ENCODE measurements at places on chromosomes 3 and 15.

GRCh38 chr3:24487325-24488262 is 7.1 kb downstream of the THRB start:
- no peak for DNase-seq

GRCh38 chr3:59782664-59783063 is 732.8 kb upstream of the CFAP20DC start:
- DNase-seq: no peak

DNA sequence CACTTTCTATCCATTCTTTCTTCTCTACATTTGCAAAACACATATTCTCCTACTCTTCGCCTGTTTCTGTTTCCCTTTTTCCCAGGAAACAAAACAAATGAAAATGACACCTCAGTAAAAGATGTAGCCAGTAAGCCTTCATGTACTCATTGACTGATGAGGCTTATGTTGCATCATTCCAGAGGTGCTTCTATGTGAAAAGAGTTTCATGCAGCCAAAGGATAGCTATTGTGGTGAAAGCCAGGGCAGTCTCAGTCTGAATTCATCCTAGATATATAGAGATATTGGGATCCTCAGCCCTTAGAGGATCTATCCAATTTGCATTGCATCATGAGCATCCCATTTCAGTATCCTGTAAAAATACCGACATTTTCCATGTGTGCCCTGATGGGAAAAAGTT is 267.3 kb downstream of the GAP43 start:
- no peak for DNase-seq

GRCh38 chr15:84827246-84827645 is 10.1 kb downstream of the ALPK3 start:
- DNase-seq: no peak

- DNase-seq: no peak
These were observed 21.8 kb downstream of the MRPS11 start for GRCh38 chr15:88489321-88489720.

GRCh38 chr15:81863162-81863561 is 182.7 kb downstream of the MEX3B start:
- no peak for DNase-seq

- DNase-seq: no peak
These were observed 293.4 kb upstream of the TBC1D5 start for GRCh38 chr3:18035641-18036449.

DNA sequence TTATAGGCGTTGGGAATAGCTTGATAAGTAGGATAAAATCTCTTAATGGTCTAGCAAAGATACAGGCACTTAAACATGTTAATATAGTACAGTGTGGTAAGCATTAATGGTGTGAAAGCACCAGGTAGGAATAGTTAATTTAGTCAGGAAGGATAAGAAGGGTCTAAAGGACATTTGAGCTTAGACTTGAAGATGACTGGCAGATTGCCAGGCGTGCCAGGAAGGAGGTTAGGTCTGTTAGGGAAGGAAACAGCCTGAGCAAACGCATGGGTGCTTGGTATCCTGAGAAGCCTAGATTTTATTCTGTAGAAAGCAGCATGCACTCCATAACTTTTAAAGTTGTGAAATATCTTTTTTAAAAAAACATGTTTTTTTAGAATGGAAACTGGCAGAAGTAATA is 17.7 kb downstream of the SEC62 start:
- DNase-seq: no peak

- DNase-seq: no peak
These were observed 839.5 kb downstream of the EPHA3 start for GRCh38 chr3:89946884-89947283.

- DNase-seq: no peak
These were observed 87.7 kb upstream of the RASGRP1 start for GRCh38 chr15:38652183-38652794.

DNA sequence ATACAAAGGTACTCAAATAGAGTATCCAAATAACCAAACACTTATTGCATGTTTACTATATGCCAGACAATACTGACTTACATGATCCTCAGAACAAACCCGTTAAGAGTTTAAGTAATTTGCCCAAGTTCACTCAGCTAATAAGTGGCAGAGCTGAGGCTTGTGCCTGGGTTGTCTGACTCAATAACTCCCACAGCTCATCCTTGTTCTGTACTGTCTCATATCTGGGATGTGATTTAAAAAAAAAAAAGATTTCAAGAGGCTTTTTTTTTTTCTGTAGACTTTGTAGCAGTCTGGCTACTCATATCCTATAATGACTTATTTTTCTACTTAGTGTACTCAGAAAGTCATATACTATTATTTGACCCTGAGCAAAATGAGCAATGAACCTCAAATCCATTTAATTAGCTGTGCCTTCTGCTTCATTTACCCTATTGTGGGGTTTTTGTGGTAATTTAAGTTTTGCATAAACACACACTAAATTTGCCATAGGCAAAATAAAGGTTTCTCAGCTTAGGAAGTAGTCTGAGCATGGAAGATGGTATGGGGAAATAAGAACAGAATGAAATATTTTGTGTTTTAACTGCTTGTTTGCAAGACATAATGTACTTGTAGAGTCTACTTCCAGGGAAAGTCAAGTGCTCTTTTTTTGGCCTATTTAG is 3.1 kb downstream of the NSUN3 start:
- no peak for DNase-seq

DNA sequence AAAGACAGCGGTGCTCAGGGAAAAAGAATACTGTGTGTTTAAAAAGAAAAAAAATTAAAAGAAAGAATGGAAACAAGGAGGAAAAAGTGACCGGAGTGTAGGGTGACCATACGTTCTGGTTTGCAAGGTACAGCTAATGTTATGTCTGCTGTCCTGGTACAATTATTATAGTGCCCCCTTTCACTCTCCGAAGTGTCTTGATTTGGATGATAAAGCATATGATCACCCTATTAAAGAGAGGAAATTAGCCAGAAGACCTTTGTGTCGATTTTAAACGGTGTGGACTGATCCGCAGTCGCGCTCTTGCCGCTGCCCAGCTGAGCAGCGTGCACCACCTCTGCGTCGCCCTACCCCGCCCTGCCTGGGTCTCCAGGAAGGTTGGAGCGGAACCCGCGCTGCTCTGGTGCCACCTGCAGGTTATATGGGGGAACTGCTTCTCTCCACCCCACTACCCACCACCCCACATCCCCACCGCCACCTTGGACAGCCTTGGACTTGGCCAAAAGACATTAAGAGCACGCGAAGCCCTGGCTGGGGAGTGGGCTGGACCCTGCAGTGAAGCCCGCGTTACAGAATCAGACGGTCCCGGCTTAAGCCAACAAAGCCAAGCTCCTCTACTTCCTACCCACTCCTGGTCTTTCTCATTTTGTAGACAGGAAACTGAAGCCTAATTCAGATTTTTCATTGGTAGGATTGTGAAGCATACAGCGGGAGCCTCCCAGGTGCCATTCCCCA is 41.2 kb upstream of the UBE2Q2 start:
- DNase-seq: no peak

DNA sequence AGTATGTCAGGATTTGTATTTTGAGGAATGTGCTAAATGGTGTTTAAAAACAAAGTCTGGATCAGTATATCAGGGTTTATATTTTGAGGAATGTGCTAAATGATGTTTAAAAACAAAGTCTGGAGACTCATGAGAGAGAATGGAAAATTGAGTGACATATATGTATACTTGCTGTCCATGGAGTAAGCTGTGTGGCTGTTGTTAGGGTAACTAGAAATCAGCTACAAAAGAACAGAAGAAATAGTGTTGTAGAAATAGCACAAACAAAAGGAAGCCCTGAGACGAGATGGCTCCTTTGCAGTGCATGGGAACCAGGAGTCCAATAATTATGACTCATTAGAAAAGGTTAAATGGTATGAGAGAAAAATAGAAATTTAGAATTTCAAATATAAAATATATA is 282.7 kb upstream of the MANF start:
- DNase-seq: no peak

DNA sequence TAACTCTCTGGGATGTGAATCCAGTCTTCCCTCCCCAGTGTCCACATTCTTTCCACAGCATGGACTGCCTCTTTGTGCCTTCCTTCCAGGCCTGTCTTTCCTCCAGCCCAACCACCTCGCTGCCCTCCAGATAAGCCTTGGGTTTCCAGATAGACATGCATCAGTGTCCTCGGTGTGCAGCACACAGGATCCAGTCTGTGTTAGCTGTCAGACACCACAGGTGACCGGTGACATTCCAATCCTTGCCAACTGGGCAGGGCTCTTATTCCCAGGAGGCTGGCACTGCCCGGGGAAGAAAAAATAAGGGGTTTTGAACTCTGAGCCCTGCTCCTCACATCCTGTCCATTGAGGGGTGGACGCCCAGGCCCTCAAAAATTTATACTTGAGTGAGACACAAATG is 6.0 kb upstream of the SLC6A1 start:
- no peak for DNase-seq

GRCh38 chr3:42045708-42046243 is 45.4 kb upstream of the TRAK1 start:
- no peak for DNase-seq

DNA sequence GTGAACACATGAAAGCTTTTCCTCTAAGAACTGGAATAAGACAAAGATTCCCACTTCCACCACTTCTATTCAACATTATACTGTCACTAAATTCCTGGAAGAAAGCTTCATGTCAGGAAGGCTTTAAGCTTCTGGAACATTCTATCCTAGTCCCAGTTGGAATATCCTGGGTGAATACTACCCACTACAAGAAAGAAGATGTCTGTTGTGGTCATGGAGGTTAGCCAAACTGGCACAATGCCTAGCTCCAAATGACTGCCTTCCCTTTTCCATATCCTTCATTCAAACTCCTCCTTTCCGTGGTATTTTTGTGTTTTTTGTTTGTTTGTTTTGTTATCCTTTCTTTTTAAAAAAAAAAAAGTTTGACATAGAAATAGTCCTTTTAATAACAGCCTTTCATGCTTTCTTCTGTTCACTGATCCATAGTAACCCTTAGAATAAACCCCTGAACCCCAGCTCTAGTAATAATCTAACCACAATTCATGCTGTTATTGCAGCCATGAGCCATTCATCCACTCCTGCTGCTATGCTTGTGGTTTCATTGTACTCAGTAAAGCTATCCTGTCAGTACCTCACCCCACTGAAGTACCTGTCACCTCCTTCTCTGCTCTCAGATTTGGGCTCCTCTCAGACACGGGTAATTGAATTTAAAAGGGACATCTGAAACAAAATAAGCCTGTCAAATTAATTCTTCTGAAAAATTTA is 447.5 kb downstream of the IGSF11 start:
- DNase-seq: no peak

- no peak for DNase-seq
These were observed 463.9 kb downstream of the MFSD1 start for GRCh38 chr3:159265705-159266104.

DNA sequence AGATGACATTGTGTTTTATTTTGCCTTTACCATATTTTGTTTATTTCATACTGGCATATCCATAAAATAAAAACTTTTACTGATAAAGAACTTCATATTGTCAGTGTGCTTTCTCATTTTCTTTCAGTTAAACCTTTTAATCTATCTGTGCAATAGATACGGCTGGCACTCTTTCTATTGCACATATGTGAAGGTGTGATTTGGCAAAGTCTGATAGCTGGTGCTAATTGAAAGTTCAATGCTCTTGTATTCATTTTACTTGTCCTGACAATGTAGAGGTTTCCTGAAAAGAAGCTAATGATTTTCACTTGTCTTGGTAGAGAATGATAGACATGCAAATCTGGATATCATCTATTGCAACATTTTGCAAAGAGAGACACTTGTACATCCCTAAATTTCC is 467.0 kb downstream of the NSUN3 start:
- DNase-seq: no peak

GRCh38 chr15:68186671-68187397 is 18.3 kb downstream of the CALML4 start:
- no peak for DNase-seq

DNA sequence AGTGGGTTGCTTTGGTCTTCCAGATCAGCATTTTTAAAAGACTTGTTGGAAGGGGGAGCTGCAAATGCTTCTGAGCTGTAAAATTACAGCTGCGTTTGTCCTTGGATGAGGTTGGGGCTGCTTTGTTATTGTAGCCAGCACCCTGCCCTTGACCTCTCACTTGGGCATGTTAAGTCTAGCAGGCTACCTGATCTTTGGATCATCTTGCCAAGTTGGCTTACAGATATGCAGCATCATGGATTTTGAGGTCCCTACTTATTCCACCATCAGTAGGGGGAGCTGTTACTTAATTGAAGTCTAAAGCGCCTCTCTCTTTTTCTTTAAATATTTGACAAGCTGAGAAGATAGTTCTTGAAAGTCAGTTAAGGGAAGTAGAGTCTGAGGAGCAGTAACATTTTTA is 793.0 kb downstream of the MCTP2 start:
- no peak for DNase-seq

- DNase-seq: no peak
These were observed 72.5 kb downstream of the OPA1 start for GRCh38 chr3:193665370-193665989.

GRCh38 chr3:138289701-138290100 is 40.0 kb downstream of the NME9 start:
- DNase-seq: no peak

DNA sequence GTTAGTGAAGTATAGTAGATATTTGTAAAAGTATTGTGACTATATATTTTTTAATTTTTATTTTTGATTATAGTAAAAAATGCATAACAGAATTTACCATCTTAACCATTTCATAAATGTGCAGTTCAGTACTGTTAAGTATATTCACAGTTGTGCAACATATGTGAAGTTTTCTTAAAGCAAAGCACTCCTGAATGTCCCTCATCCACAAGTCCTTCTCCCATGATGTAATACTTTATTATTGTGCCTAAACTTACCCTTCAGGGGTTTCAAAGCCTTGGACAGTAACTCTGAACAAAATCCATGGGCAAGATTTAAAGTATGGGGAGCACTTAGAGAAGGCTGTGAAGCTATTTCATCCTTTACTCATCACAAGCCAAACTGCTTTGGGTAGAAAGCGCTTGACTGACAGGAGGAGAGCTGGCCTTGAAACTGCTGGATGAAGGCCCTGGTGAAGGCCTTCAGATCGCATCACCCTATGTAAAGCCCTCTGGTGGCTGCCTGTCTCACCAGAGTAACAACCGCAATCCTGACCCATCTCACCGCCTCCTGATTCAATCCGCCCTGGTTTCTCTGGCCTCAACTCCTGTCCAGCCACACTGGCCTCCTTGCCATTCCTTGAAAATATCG is 28.0 kb downstream of the LSM3 start:
- no peak for DNase-seq

- DNase-seq: no peak
These were observed 44.7 kb downstream of the SGO1 start for GRCh38 chr3:20141316-20141715.

GRCh38 chr15:88624156-88624970 is 3.2 kb downstream of the AEN start:
- no peak for DNase-seq

GRCh38 chr15:65766422-65767263 is 25.4 kb downstream of the DENND4A start:
- no peak for DNase-seq

DNA sequence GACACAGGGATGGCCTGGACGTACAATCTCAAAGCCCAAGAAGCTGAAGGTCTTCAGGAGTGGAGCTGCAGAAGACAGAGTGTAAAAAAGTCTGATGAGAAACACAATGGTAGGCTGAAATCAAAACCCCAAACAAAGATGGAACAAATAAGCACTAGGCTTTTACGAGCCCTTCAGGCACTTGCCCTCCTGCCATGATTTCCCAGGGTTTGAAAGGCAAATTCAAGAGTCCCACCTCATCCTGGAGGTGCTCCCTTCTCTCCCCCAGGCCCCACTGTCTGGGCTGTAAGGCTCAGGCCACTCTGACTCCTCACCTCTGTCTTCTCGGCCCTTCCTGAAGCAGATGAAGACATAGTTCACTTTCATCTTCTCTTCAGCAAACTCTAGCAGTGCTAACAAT is 86.6 kb downstream of the RBPMS2 start:
- no peak for DNase-seq

- peak; percentile 84 for DNase-seq
These were observed 15.0 kb downstream of the GRK7 start for GRCh38 chr3:141777957-141778813.

- no peak for DNase-seq
These were observed 36.9 kb upstream of the FRMD4B start for GRCh38 chr3:69422751-69423150.
